ENCODE measurements at places on chromosomes 6 and 20. TPM values are rescaled to one million over a fixed set of nuclear protein-coding genes. Genes with fewer than 3 reads are reported as not detected.

GRCh38 chr6:80641591-80641990 is 535.1 kb downstream of the BCKDHB start:
- H3K36me3 ChIP-seq, result no peaks in the 10 kb centered on the region
- no peaks in the 10 kb centered on the region for H3K4me1 ChIP-seq
- no peaks in the 10 kb centered on the region for H3K27me3 ChIP-seq
- no peak overlapping the region for H3K27ac ChIP-seq
- no peak for DNase-seq

MAP1LC3A gene
- total RNA-seq, result 3.5 TPM

AVP gene
- total RNA-seq, result 7.0 TPM

CYP39A1 gene
- total RNA-seq, result not detected

TMEM170B gene
- 3.2 TPM for total RNA-seq

- no peaks in the 10 kb centered on the region for H3K4me1 ChIP-seq
- no peak overlapping the region for H3K4me3 ChIP-seq
- no peak overlapping the region for H3K27ac ChIP-seq
- H3K36me3 ChIP-seq, result no peaks in the 10 kb centered on the region
Observed at GRCh38 chr6:114051031-114051430, 80.1 kb upstream of the HDAC2 start.

HLA-DPA1 gene
- total RNA-seq, result 665 TPM

Measured in B cell (primary cell).